Activated T-cell treated with anti-CD3 and anti-CD28 coated beads for 1 hour (primary cell): ENCODE measurements at places on chromosomes 11 and 22.

- no peak for DNase-seq
Measured at GRCh38 chr11:62726915-62727164, 417 bp downstream of the HNRNPUL2 start.

GRCh38 chr11:47156333-47156732 lies 20.3 kb downstream of the ARFGAP2 start:
- no peak for DNase-seq

DNA sequence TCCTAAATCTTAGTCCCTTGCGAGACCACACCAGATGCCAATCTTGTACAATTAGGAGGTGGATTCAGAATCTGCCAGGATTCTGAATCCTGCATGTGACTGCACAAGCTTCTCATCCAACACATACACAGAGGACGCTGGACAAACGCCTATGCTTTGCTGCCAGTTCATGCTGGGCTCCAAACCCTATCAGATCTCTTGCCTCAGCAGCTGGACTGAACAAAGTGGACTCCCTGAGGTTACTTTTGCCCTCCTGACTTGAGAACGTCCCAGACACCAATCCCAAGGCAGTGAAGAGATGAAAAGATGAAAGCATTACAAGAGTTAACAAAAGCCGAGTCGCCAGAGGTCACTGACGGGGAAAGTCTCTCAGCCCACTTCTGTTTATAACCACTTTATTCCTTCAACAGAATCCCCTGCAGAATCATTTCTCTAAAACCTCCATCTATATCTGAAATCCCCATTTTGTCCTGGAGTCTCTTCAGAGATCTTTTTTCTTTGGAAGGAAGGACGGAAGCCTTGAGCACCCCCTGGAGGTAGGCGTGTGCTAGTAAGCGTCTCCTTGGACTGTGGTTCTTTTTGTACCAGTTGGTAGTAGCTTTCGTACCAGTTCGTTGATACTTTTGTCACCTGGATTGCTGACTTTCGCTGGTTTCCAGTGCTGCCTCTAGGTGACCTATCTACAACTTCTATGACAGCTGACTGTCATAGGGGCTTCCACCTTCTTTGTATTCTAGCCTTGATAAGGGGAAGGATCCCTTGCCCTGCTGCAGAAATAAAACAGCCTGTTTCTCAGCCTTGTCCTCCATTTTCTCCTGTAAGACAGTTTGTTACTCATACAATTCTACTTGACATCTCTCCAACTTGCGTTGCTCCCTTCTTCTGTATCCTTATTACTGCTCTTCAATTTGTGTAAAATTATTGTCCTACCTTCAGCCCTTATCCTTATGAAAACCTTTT lies 26.1 kb upstream of the EED start:
- DNase-seq: peak; percentile 53

DNA sequence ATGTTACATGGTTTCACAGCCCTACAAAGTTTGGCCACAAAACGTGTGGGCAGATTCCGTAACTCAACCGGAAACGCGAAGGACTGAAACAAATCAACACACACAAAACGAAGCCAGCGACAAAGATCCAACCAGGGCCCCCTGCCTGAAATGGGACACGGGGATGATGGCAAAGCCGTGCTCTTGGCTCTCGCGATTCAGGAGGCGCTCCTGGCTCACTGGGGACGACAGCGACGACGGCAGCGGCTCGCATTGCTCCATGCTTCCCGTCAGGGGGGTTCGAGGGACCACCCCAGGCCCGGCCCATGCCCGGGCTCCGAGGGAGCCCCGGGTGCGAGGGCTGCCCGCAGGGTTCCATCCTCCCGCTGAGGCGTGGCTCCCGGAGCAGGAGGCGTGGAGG lies 4786.8 kb upstream of the OR11H1 start:
- no peak for DNase-seq

- no peak for DNase-seq
Measured at GRCh38 chr11:69377029-69377952, 83.3 kb downstream of the MYEOV start.

- no peak for DNase-seq
Measured at GRCh38 chr11:9639099-9639498, 24.8 kb upstream of the SWAP70 start.

DNA sequence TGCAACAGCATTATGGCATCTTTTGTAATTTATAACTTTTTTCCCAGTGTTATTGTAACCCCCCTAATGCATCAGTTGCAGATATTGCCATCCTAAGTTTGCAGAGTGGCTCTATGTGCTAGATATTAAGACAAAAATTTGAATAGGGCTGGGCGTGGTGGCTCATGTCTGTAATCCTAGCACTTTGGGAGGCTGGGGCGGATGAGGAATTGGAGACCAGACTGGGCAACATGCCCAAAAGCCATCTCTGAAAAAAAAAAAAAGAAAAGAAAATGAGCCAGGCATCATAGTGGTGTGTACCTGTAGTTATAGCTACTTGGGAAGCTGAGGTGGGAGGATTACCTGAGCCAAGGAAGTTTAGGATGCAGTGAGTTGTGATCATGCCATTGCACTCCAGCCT lies 50.1 kb upstream of the MUC15 start:
- DNase-seq: no peak

DNA sequence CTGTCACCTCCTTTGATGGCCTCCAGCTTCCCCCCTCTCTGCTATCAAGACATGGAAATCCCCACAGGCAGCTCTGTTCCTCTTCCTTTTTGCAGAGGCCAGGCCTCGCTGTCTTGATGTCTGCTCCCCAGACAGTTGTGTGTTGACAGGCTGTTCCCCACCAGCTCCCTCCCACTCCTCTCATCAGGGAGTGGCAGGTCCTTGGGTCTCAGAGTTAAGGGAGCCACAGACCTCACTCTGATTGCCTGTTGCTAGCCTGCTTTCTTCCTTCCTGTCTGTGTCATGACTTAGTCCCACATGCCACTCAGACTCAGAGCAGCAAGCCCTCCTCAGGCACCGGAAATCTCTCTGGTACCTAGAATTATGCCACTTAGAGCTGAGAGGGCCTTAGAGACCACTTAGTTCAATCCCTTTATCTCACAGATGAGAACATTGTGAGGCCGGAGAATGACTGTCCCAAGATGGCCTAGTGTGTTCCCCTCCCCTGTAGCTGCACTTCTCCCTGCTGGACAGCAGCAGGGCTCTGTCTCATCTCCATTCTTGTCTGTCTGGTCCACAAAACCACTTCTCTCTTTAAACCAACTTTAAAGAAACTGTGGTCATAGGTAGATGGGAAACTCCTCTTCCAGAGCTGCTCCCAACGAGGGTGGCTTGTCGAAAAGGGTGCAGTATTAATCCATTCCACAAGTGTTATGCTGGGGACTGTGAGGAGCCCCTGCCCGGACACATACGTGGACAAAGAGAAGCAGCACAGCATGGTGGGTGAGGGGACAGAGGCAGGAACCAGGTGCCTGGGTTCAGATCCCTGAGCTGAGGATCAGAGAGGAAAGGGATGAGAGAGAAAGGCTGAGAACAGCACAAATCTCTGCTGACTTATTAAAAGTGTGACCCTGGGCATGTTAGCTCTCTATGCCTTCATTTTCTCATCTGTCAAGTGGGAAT lies 4.2 kb downstream of the AMPD3 start:
- peak; percentile 41 for DNase-seq

- DNase-seq: no peak
Measured at GRCh38 chr22:49760630-49761571, 66.8 kb downstream of the BRD1 start.

DNA sequence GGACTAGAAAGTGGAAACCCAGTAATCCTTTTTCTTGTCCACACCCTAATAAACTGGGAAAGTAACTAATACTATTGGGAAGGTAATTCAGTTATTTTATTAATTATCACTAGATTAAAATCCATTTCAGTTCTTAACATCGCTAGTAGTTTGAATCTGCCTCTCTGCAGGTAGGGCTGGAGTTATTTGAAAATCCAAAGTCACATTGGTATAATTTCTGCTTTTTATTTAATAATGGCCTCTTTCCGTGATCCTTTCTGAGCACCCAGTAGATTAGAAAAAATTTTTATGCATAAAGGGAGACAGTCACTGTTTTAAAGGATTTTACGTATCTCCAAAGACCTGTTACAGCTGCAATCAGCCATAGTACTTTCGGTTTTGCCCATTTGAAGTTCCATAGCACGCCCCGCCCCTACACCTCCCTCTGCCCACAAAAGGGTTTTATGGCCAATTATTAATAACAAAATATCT lies 605 bp upstream of the COPB1 start:
- DNase-seq: peak; percentile 37

- DNase-seq: no peak
Measured at GRCh38 chr11:133383201-133383600, 149.1 kb downstream of the OPCML start.

DNA sequence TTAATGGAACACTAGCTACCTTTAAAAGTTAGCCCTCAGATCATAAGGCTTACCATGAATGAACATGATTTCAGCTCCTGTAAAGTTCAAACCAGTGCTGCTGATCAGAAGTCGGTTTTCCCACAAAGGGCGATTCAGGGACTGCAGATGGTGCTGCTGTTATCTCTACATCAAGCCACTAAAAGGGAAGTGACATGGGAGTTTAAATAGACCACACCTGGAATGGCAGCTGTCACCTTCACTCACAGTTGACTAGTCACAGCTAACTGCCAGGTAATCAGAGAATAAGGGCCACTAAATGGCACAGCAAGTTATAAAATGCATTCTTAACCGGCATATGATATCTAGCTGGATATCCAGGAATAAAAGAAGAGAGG lies 581.1 kb upstream of the ARHGAP42 start:
- DNase-seq: no peak
